ENCODE measurements at places on chromosomes 11 and 22.

- no peak for DNase-seq
Observed at GRCh38 chr11:15097411-15097810, 17.3 kb upstream of the INSC start.

DNA sequence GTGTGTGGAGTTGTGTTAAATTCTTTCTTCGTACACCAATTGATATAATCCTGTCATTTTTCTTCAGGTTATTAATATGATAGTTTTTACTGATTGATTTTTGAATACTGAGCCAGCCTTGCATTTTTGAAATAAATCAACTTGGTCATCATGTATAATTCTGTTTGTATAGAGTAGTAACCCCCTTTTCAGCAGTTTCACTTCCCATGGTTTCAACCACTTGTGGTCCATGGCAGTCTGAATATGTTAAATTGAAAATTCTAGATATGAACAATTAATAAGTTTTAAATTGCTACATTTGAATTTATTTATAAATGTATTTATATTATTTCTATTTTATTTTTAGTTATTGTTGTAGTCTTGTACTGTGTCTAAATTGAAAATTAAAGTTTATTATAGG, 32.6 kb downstream of the MS4A6A start:
- no peak for DNase-seq

DNA sequence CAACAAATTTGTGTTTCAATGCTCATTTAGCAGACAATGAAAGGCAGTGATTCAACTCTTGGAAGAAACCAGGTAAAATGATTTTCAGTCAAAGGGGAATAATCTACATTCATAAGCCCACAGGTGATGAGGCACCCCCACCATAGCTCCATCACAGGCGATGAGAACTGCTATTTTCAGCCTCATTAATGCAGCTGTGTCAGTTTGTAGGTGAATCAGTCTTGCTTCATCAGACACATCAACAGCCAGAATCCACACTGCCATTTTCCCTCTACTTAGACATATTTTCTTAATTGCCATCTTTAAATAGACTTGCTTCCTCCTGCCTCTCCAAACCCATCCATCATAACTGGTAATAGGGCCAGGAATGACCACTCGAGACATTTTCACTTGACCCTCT, 701.0 kb downstream of the OPCML start:
- DNase-seq = no peak

- no peak for DNase-seq
Observed at GRCh38 chr11:31657091-31657490, 147.5 kb downstream of the ELP4 start.

DNA sequence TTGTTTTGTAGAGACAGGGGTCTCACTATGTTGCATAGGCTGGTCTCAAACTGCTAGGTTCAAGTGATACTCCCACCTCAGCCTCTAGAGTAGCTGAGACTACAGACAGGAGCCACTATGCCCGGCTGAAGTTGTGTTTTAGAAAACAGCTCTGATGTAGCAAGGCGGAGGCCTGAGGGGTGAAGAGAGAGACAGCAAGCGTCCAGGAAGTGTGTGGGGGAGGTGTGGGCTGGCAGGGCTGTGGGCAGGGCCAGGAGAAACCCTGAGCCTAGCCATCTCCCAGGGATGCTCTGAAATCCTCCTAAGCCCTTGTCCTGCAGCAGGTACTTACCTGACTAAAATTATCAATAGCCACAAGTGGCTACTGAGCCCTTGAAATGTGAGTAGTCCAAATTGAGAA, 16.1 kb upstream of the RPS3 start:
- DNase-seq = no peak

GRCh38 chr11:12831471-12832202, 157.4 kb downstream of the TEAD1 start:
- DNase-seq = no peak

DNA sequence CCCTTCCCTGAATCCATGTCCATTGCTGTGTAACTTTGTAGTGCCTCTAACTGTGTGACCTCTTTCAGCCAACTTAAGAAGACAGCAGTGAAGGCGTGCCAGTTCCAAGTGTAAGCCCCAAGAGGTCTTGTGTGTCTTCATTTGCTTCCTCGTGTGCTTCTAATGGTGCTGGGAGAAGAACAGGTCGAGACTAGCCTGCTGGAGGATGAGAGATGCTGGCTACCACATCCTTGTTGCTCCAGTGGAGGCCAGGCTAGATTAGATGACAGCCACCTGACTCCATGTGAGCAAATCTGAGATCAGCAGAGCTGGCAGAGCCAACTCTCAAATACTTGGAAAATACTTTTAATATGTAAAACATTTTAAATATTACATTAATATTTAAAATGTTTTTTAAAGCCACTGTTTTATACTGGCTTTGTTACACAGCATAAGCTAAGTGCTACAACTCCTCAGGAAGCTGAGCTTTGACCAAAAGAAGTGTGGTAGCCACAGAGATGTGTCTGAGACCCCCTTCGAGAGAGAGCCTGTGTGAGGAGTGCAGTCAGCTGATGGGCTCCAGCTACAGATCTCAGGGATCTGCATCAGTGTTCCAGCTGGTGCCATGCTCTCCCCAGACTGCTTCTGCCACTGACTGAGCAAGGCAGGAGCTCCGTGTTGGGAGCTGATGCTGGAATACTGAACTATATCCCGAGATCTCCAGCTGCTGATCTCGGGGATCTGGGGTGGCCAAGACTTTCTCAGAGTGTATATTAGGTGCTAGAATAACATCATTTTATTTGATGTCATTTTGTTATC, 8.9 kb downstream of the KCNJ11 start:
- no peak for DNase-seq

Data from CD8-positive, alpha-beta memory T cell (primary cell).